Astrocyte of the cerebellum (primary cell): ENCODE measurements at places on chromosomes 1 and 21.

DNA sequence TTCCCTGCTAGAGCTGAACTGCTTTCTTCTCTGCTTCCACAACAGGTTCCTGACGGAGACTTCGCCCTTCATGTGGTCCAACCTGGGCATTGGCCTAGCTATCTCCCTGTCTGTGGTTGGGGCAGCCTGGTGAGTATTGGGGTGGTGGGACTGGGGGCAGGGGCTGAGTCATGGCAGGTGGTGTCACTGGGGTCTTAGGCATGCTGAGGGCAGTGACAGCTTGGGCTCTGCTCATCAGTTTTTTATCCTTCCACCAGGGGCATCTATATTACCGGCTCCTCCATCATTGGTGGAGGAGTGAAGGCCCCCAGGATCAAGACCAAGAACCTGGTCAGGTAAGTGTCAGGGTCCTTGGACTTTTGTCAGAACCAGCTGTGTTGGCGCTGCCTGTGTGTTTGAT lies 1.3 kb downstream of the ATP6V0B start:
- DNase-seq, result no peak

- no peak for DNase-seq
These were observed 3.0 kb downstream of the TTC39A start for GRCh38 chr1:51327386-51327785.

DNA sequence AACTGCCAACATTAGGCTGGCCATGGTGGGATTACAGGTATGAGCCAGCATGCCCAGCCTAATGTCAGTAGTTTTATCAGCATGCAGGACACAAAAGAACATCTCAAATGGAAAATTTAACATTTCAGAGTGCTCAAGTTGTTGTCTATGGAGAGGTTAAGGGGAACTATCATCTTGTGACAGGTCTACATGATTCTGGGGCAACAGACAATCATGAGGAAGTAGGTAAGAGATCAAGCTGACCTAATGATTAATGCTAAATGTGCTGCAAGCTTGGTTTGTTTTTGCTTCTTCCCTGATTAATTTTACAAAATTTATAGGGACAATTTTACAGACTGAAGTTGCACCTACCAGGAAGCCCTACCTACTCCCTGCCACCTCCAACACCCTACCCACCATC lies 36.6 kb downstream of the FMO4 start:
- no peak for DNase-seq

DNA sequence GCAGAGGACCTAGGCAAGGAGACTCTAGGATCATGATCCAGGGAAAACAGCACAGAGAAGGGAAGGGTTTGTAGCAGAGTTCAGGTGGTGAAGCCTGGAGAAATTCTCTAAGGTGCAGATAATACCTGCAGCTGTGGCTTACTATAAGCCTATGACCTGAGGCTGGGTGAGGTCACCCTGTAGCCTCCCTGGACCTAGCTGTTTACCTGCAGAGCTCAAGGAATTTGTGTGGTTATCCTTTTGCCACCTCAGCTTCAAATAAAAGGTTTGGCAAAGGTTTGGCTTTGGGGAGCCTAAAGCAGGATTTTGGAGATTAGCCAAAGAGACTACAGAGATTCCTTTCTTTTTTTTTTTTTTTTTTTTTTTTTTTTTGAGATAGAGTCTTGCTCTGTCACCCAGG lies 79.5 kb upstream of the ZNF648 start:
- DNase-seq, result no peak

GRCh38 chr1:12634696-12635202 lies 9.1 kb upstream of the AADACL4 start:
- no peak for DNase-seq

GRCh38 chr1:235746245-235746644 lies 96.7 kb upstream of the GNG4 start:
- DNase-seq, result no peak

DNA sequence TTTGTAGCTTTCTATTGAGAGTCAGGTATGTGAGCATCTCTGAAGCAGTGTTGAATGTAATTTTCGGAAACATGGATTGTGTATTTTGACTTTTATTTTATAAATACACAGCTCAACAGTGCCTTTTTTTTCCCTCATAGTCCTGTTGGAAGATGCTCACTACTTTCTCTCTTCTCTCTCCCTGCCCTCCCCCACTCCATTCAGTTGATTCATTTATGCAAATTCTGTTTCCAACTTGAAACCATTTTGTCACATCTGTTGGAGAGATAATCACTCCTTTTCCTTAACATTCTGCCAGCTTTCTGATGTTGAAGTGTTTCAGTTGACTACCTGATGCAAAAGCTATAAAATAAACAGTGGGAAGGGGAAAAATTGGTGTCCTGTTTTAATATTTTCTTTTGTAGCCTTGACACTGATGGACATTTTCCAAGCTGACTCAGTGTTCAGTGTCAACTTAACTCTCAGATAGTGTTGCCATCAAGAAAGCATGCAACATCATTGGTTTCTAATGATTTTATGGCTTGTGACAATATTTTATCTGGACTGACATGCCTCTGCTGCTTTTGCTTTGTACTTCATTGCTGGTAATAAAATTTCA lies 194.5 kb downstream of the HS2ST1 start:
- no peak for DNase-seq

- no peak for DNase-seq
These were observed 184.9 kb downstream of the SEC16B start for GRCh38 chr1:177784936-177785335.

GRCh38 chr21:27681841-27682240 lies 715.0 kb upstream of the ADAMTS5 start:
- no peak for DNase-seq

DNA sequence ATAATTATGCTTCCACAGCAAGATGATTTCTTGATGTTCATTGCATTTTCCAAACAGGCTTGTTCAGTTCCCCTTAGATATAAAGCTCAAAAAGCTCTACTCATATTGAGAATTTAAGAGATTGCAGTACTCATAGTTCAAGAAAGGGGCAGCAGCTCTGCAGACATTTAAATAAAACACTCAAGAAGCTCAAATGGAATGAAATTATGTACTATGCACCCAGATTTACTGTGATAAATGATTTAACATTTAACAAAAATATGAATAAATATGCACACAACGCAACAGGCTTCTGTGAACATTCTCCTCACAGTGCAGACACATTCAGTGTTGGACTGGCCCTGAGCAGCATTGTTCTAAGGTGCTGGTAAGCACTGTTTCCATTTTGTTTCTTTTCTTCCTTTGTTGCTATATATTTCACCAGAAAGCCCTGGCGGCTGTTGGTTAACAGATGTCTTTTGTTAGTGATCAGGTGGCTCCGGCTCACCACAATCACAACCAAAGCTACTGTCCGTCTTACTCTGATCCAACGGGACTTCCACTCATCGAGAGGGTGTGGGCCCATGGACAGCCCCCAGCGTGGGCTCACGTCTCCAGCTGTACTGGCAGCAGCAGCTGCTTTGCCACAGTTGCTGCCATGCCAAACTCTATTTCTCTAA lies 1440.3 kb downstream of the NCAM2 start:
- no peak for DNase-seq
